NCI-H187 treated with DMSO at 0.1 percent for 48 hours (cell line): ENCODE measurements at places on chromosomes 2 and 18.

- DNase-seq: no peak
Observed at GRCh38 chr2:240572141-240573031, 4.1 kb downstream of the RNPEPL1 start.

DNA sequence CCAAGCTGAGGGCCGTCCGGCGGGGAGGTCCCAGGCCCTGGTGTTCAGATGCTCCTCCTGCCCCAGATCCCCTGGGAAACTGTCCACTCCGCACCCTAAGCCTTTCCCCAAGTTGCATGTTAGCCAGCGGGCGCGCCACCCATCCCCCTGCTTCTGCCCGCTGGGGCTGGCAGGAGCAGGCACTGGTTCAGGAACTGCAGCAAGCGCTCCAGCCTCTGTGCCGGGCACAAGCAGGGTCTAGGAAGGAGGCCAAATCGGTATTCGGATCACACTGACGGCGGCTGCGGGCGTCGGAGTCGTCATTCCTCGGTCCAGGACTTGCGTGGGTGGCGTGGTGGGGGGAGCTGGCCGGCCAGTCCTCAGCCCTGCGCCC is 53.7 kb downstream of the FAM168B start:
- no peak for DNase-seq

GRCh38 chr2:100674666-100675065 is 111.9 kb downstream of the PDCL3 start:
- no peak for DNase-seq

DNA sequence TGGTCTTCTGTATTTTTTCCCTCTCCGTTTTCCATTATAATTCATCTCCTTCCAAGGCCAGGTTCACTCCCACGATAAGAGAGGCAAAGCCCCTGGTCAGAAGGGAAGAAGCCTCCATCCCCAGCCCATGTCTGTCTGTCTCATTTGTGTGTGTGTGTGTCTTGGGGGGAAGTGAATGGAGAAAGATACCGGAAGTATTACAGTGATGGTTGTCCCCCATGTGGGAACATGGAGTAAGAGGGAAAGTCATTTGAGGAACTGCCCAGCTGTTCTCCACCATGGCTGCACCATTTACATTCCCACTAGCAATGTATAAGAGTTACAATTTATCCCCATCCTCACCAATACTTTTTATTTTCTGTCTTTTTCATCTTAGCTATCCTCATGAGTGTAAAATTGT is 113.6 kb upstream of the ATP8B1 start:
- no peak for DNase-seq

- no peak for DNase-seq
Observed at GRCh38 chr18:30044496-30044895, 998.0 kb downstream of the DSC3 start.

GRCh38 chr18:9095297-9096006 is 7.0 kb upstream of the NDUFV2 start:
- DNase-seq: no peak

- no peak for DNase-seq
Observed at GRCh38 chr2:127401757-127402695, 14.3 kb upstream of the MAP3K2 start.

- DNase-seq: no peak
Observed at GRCh38 chr2:154827286-154827685, 128.8 kb downstream of the KCNJ3 start.

DNA sequence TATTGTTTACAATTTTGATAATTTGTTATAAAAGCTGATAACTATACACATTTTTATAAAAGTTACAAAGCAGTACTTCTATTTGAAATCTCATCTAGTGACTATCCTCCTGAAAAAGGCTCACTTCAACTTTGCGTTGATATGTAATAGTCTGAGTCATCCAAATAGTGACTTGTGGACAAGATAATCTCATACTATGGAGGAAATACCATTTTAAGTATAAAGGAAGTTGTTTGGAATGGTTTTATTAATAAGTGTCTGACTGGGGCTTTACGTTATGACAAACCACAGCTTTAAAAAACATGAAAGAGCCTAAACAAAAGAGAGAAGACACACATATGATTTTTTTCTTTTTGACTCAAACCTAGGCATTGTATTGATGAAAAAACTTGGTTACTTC is 272.3 kb upstream of the COL3A1 start:
- no peak for DNase-seq

DNA sequence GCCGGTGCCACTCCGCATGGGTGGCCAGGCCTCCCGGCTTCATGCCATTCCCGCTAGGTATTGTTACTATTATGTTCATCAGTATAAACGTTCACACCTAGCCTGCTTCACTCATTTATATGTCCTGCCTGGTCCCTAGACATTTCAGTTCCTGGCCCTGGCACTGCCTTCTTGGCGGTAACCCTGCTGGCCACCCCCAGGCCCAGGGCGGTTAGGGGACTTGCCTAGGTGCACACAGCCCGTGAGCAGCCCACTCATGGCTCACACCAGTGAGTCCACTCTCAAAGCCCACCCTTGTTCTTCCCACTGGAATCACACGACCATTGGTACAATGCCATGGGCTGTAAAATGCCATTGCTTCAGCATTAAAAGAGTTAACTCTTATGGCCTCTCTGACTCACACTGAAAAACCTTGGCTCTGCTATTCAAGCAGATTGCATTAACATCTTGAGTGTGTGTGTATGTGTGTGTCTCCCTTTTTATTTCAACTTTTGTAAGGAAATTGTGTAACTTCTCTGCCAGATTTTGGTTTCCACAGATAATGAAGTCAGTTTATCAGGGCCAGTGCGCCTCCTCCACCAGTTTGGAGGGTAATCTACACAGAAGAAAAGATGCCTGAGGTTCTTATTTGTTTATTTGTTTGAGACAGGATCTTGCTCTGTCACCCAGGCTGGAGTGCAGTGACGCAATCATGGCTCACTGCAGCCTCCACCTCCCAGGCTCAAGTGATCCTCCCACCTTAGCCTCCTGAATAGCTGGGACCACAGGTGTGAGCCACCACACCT is 74.2 kb downstream of the RAB31 start:
- no peak for DNase-seq

GRCh38 chr2:146094185-146094584 is 1574.3 kb upstream of the ZEB2 start:
- DNase-seq: no peak

GRCh38 chr2:3432067-3432466 is 52.6 kb downstream of the TRAPPC12 start:
- DNase-seq: no peak

GRCh38 chr18:60668583-60668982 is 296.0 kb upstream of the MC4R start:
- no peak for DNase-seq

GRCh38 chr2:204680576-204680975 is 135.3 kb downstream of the PARD3B start:
- DNase-seq: no peak

DNA sequence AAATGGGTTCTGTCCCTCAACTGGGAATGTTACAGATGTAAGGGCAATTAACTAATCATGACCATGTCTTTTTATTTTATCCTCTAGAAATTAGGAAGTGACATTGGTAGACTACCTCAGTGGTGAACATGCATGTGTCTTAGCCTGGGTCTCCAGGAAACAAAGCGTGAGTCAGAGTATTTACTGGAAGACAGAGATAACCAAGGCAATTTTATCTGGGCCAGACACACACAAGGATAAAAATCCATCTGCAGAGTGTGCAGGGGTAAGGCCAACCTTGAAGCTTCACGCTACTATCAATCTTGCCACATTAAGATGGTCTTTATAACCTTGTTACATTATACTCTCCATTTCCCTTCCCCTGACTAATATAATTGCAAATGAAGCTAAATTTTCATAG is 487.5 kb downstream of the SUCLG1 start:
- DNase-seq: no peak

GRCh38 chr2:229703909-229704630 is 10.3 kb downstream of the DNER start:
- DNase-seq: no peak

GRCh38 chr2:160362541-160362940 is 131.1 kb downstream of the RBMS1 start:
- no peak for DNase-seq

GRCh38 chr2:152406119-152406835 is 71.3 kb downstream of the FMNL2 start:
- DNase-seq: no peak

DNA sequence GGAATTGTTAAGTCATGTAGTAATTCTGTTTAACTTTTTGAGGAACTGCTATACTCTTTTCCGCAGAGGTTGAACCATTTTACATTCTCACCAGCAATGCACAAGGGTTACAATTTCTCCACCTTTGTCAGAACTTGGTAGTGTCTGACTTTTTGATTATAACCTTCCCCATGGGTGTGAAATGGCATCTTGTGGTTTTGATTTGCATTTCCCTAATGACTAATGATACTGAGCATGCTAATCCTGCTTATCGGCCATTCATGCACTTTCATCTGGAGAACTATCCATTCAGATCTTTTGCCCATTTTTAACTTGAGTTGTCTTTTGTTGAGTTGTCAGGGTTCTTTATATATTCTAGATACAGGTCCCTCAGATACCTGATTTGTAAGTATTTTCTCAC is 47.2 kb downstream of the CYB5A start:
- no peak for DNase-seq

DNA sequence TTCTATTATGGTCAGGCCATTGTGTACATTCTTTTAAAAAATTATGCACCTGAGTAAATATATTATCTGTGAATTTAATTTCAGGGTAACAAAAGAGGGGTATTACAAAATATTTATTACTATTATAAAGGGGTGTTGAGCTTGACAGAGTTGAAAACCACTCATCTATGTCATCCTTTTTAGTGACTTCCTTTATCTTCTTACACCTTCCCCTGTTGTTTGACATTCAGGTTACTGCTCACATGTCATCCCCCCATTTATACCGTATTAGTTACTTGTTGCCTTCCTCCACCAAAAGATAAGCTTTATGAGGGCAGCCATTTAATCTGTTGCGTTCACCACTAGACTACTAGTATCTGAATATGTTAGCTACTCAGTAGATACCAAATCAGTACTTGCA is 291.2 kb downstream of the BCL2 start:
- no peak for DNase-seq

DNA sequence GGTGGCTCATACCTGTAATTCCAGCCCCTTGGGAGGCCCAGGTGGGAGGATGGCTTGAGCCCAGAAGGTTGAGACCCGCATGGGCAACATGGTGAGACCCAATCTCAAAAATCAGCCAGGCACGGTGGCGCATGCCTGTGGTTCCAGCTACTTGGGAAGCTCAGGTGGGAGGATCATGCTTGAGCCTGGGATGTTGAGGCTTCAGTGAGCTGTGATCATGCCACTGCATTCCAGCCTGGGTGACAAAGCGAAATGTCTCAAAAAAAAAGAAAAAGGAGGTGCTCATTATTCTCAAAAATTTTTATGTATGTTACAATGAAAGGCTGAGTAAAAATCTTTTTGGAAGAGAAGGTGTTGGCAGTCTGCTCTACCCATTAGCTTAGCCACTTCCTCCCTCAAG is 106.8 kb downstream of the TSN start:
- no peak for DNase-seq

GRCh38 chr18:63848159-63848558 is 39.3 kb upstream of the SERPINB2 start:
- DNase-seq: no peak

- DNase-seq: no peak
Observed at GRCh38 chr18:28041366-28041765, 135.6 kb downstream of the CDH2 start.

- DNase-seq: no peak
Observed at GRCh38 chr2:31978436-31978835, 32.4 kb downstream of the MEMO1 start.

DNA sequence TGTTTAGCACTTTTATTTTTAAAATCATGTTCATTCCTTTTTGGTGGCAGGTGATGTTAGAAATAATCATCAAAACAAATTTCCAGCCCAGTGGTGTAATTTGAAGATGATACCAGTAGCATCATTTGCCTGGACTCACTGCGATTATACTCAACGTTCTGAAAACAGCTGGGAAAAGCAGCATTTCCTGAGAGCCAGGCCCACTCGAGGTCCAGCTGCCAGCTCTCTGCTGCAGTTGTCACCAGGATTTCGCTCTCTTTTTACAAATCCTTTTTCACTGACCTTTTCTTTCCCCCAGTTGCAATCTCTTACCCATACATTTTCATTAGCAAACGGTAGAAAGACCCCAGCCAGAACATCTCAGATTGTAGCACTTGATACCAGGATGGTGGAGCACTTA is 110.6 kb upstream of the LYPD1 start:
- DNase-seq: no peak

DNA sequence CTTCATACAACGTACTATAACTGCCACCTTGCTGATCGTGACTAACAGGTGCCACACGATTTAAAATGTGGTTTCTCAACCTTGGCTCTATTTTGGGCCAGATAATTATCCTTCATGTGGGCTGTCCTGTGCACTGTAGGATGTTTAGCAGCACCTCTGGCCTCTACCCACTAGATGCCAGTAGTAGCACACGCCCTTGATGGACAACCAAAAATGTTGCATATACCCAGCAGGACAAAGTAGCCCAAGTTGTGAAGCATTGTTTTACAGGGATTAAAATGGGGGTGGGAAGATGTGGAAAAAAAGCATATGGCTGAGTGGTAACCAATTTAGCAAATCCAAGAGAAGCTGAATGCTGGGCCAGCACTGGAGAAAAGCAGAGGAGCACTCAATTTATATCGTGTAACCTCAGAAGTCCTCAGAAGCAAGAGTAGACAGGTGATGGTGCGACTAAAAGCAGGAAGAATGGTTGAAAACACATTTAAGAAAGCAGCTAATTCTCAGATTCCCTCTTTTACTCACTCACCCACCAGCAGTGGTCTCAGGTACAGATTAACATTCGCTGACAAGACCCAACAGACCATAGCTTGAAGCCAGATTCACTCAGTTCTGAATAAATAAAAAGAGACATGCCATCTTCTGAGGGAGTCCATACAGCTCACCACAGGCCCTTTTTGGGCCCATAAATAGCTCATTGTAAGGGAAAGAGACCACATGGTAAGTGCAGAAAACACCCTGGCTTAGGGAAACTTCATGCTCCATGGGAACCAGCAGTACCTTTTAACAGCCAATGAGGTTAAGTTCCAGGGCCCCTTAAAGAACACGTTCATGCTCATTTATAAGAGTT is 50.6 kb downstream of the RAPH1 start:
- no peak for DNase-seq

DNA sequence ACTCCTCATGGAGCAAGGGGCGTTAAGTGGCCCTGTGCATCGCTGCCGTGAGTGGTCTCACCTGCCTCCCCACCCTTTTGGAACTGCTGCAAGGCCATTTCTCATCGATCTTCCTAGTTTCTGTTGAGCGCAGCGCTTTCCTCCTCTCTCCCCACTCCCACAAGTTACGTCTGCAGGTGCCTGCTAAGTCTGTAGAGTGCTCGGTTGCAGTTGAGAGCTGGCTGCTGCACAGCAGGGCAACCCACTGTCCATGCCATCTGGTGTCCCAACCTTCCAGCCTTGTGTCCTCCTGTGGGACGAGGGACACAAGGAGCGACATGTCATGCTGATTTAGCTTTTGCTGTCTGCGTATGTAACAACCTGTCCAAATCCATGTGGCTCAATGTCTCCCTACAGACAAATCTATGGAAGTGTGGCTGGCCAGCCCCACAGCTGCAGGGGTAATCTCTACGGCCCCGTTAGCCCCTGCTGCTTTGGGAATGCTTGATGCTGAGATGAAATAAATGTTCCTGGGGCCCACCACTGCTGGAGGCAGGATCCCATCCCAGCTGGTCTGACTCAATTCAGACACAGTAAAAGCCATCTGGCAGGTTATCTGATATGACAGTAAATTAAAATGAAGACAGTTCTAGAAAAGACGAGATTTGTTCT is 68.1 kb upstream of the TCF7L1 start:
- DNase-seq: no peak

GRCh38 chr2:104337869-104338268 is 516.0 kb upstream of the POU3F3 start:
- DNase-seq: no peak
